NCI-H1092 (cell line): ENCODE measurements at places on chromosomes 3 and 15.

GRCh38 chr3:195550723-195551122 is 7.6 kb upstream of the PPP1R2 start:
- no peak for DNase-seq

- no peak for DNase-seq
Observed at GRCh38 chr3:40465111-40465407, 7.9 kb downstream of the RPL14 start.

DNA sequence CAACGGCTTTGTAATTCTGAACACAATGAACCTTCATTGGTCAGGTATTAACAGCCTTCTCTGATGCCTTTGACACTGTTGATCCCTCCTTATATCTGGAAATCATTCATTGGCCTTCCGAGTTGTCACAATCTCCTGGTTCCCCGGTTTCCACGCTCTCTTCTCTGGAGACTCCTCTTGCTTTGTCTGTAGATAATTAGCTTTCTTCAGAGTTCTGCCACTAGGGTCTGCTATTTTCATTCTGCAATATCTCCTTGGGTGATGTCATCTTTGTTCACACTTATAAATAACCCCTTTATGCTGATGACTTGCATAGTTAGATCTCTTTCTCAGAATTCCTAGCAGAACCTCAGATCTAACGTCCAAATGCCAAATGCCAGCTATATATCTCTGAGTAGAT is 583.8 kb upstream of the ZNF717 start:
- no peak for DNase-seq

- DNase-seq: no peak
Observed at GRCh38 chr3:140972833-140973232, 31.2 kb downstream of the SLC25A36 start.

- DNase-seq: no peak
Observed at GRCh38 chr3:33167716-33168336, 50.8 kb downstream of the SUSD5 start.

DNA sequence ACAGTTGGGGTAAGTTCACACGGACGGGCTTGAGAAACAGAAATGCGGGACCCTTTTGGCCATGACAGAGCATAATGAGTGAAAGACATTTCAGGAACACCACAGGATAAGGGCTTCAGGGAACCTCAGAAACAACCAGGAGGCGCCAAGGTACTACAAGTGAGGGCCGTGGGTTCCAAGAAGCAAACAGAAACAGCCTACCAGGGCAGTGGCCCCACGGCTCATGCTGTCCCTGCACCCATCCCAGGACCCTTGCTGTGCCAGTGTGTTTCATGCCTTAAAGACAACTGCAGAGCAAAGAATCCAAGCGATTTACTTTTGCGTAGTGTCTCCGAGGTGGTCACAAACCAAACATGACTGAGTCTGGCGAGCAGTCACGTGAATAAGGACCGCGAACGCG is 54.0 kb downstream of the RUBCN start:
- no peak for DNase-seq

GRCh38 chr15:44194323-44195150 is 534 bp downstream of the FRMD5 start:
- DNase-seq: peak; percentile 19

GRCh38 chr3:11907667-11908660 is 61.3 kb upstream of the TAMM41 start:
- DNase-seq: no peak

DNA sequence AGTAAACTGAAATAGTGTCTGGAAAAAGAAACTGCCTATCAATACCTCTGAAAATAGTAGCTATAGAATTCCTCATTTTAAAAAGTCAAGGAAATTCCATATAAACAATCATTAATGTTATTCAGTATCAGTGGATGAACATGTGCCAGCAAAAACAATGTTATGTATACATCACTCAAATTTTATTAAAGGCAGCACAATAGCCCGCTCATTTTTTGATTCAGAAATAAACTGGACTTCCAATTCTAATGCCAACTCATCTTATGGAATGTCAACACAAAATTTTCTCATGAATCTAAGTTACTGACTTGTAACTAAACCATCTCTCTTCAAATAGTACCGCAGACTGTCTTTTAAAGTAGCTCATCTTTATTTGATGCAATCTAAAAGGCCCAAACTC is 19.0 kb downstream of the THBS1 start:
- DNase-seq: no peak

- no peak for DNase-seq
Observed at GRCh38 chr3:63864008-63864964, 619 bp downstream of the ATXN7 start.

DNA sequence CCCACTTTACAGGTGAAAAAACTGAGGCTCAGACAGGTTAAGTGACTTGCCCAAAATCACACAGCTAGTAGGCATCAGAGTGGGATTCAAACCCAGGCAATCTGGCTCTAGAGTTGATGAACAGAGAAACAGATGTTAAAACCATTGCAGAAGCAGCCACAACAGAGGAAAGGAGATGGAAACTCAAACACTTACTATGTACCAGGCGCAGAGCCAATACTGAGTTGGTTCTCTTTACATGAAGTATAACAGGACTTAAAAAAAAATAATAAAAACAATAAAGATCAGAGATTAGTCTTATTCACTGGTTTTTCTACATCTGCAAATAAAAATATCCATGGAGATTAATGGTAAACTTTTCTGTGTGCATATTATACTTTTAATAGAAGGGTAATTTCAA is 84.9 kb upstream of the SPATA12 start:
- no peak for DNase-seq

DNA sequence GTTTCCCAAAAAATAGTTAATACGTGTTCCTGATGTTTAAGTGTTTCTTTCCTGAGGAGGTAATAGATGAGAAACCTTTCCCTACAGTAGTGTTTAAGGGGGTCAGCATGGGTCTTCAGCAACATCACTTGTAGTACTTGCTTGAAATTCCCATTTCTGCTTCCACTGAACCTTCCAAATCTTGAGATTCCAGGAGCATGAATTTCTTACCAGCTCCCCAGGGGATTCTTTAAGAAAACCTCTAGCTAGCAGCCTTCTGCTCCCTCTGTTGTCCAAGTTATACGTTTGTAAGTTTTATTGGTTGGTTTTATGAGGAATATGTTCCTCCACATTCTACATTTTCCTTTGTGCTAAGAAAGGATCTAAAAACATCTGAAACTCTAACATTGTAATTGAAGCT is 38.2 kb upstream of the ACP3 start:
- no peak for DNase-seq

DNA sequence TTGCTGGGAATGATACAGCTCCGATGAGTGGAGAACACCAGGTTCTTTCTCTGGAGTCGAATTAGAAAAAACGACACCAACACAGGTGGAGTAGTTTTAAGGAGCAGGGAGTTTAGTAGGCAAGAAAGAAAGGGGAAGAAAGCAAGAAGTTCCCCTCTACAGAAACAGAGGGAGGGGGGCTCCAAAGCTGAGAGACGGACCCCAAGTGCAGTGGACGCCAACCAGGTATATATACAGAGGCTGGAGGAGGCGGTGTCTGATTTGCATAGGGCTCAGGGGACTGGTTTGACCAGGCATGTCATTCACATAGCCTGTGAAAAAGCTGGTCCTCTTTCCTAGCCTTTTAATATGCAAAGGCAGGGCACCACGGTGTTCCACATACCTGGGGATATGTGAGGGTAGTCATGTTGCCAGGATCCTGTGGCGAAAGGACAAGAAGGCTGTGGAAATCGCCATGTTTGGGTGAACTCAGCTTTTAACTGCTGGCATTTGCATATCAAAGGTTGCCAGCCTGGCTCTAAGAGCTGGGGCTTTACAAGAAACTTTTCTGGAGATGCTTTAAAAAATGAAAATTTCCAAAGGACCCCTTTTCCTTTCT is 887.4 kb upstream of the EPHA6 start:
- no peak for DNase-seq

DNA sequence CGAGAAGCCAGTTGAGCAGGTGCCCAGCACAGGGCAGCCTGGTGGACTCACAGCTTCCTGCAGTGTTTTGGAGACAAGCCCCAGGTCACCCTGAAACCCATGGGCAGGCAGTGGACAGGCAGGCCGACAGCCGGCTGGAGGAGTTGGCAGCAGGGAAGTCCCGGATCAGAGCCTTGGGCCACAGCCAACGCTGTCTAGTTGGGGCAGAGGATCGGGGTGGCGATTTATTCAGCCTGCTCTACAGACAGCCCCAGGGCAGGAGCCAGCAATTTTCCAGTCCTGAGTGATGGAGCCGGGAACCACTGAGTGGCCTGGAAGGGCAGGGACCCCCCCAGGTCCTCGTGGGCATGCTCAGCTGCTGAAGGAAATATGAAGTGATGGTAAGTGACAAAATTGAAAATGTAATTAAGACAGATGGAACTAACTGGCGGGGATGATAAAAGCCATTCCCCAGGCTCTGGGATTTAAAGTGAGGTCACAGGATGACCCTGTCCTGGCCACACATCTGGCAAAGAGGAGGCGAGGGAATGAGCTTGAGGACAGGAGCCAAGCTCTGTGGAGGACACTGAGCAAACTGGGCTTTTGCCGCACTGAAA is 34.4 kb upstream of the TBC1D21 start:
- DNase-seq: no peak

DNA sequence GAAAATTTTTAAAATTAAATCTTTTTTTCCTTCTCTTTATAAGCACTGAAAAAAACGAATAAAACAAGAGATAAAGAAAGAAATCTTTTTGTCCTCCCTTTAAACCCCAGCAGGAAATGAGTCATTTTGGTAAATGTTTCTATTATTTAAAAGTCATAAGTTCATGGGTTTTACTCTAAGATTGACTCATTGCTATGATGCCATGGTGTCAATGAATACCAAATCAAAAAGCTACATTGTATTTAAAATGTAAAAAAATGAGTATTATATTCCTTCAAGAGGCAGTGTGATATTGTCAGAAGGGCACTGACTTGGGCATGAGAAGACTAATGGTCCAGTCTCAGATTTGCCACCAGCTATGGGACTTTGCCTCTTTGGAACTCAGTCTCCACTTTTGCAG is 303.4 kb upstream of the DNAJC19 start:
- no peak for DNase-seq

GRCh38 chr15:39593656-39594445 is 13.0 kb downstream of the THBS1 start:
- no peak for DNase-seq

DNA sequence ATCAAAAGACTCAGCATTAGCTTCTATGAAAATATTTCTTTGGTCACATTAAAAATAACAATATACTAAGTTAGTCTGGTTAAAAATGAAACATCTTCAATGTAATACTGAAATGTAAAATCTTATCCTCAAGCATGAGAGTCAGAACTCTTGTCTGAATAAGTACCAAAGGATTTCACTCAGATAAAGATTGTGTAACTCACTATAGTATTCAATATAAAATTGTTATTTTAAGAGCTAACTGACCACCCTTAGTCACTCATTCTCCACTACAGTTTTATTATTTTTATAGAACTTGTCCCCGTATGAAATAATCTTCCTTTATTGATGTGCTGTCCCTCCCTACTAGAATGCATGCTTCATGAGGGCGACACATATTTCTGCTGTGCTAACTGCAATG is 426.3 kb downstream of the MECOM start:
- no peak for DNase-seq

- DNase-seq: no peak
Observed at GRCh38 chr3:188331166-188331565, 177.2 kb downstream of the LPP start.

- no peak for DNase-seq
Observed at GRCh38 chr3:100556673-100557310, 52.6 kb upstream of the ADGRG7 start.

GRCh38 chr3:187946163-187946691 is 201.0 kb upstream of the BCL6 start:
- DNase-seq: no peak
